HCT116 (cell line): ENCODE measurements at places on chromosomes 5 and 9.

DNA sequence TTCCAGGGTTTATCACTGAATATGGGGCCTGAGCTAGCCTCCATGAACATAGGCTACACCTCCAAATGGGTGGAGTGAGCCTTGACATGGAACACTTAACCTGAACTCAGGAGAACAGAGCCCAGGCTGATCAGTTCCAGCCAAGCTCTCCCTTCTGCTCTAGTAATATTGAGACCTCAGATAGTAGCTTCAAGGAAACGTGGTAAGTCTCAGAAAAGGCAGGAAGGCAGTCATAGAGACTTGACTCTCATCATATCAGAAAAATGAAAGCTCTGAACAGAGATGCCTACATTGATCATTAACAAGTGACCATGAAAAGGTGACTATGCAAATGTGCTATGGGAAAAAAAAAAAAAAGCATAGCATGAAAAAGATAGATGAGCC lies 40.5 kb upstream of the MYO10 start:
- no peaks in the 10 kb centered on the region for H3K36me3 ChIP-seq
- H3K4me3 ChIP-seq = no peak overlapping the region
- H3K27me3 ChIP-seq = no peaks in the 10 kb centered on the region

DNA sequence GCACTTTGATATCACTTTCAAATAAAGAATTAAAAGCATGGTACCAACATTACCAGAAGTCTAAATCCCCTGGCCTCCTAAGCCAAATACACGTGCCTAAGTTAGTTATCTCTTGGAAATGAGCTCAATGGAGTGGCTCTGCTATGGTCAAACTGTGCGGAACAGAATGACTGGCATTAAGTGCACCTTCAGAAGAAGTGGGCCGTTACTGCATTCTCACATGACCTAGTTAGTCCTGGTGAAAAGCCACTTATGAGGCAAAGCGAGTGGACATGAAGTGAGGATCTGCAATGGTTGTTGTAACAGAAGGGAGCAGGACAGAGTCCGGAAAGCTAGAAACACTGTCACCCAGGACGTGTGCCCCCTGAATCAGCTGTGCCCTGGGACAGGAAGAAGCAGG lies 633.1 kb downstream of the IRX1 start:
- no peaks in the 10 kb centered on the region for H3K36me3 ChIP-seq
- H3K27ac ChIP-seq = no peak overlapping the region
- DNase-seq = no peak
- no peaks in the 10 kb centered on the region for H3K27me3 ChIP-seq
- H3K4me3 ChIP-seq = no peak overlapping the region

- no peaks in the 10 kb centered on the region for H3K4me1 ChIP-seq
- no peak overlapping the region for H3K27ac ChIP-seq
- no peaks in the 10 kb centered on the region for H3K36me3 ChIP-seq
- no peaks in the 10 kb centered on the region for H3K27me3 ChIP-seq
- no peak for DNase-seq
Observed at GRCh38 chr9:25517701-25518100, 160.5 kb downstream of the TUSC1 start.

- H3K4me1 ChIP-seq = peaks cover 26% of the 10 kb centered on the region
- no peak overlapping the region for H3K27ac ChIP-seq
- no peaks in the 10 kb centered on the region for H3K27me3 ChIP-seq
- no peak overlapping the region for H3K4me3 ChIP-seq
- no peak for DNase-seq
Observed at GRCh38 chr5:135392256-135392655, 6.8 kb downstream of the MACROH2A1 start.

DNA sequence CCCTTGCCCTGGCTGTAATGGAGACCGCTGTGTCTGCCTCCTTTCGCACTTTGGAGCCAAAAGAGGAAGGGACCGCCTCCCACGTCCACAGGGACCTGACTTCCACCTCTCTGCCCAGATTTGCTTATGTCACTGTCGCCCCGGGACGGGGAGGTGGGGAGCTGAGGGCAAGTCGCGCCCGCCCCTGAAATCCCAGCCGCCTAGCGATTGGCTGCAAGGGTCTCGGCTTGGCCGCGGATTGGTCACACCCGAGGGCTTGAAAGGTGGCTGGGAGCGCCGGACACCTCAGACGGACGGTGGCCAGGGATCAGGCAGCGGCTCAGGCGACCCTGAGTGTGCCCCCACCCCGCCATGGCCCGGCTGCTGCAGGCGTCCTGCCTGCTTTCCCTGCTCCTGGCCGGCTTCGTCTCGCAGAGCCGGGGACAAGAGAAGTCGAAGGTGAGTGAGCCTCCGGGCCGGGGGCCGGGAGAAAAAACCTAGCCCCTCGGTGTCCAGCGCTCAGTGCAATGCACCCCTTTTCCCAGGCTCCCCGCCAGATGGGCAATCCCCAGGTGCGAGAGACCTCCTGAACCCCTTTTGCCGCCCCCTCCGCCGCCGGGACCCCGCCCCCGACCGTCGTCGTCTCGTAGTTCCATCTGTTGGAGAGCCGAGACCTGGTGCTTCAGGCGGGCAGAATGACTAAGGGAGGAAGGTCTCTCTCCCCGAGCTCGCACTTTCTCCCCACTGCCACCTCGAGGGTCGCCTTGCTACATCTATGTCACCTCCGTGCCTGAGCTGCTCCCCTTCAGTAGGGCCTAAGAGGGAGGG lies at the start of gene GPX3:
Gene GPX3 (plus strand): TSS at position 288 of the 807 bp plus-strand sequence. CDS start 64 bp downstream, at position 352.
- no peaks in the 10 kb centered on the region for H3K4me1 ChIP-seq
- no peak within 1 kb of the TSS for H3K4me3 ChIP-seq
- H3K27me3 ChIP-seq = no peaks in the 10 kb centered on the region
- no peaks in the 10 kb centered on the region for H3K36me3 ChIP-seq

DNA sequence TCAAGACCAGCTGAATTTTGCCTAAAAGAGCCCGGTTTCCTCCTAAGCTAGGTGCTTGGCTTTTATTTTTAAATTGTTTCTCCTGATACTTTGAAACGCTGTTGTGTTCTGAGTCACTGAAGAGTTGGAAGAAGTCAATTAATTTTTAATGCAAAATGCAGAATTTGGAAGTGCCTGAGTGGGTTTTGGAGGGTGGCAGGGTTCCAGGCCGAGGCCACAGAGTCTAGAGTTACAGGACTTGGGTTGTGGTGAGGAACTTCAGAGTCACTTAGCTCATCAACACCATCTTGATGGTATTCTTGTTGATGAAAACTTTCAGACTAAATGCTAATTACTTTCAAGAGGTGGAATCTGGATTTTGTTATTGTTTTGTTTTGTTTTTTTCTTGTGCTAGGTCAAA lies 130.6 kb downstream of the PDZD2 start:
- no peaks in the 10 kb centered on the region for H3K4me1 ChIP-seq
- no peak overlapping the region for H3K27ac ChIP-seq
- no peak overlapping the region for H3K4me3 ChIP-seq
- no peaks in the 10 kb centered on the region for H3K36me3 ChIP-seq

DNA sequence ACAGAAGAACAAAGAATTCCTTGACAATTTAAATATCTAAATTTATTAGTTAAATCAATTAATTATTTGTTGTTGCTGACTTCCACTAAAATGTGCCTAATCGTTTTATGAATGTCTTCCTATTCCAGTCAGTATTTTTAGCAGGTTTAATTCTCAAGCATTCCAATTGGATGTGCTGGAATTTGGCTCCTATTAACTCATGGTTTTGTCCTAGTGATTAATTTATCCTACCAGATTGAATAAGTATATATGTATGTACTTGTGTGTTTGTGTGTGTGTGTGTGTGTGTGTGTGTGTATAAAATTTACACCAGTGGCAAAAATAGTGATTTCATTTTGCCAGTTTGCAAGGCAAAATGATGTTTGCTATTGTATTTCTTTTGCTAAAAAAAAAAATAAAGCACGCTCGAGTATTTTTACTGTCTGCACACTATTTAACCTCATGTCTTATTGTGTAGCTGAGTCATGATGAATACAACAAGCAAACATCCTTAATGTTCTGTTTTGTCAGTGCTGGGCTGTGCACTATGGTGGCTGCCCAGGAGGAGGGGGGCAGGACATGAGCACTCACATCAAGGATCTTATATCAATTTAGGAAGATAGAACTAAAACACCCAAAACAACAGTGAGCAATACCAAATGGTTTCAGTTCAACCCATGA lies 375.5 kb downstream of the PDE4D start:
- no peak overlapping the region for H3K27ac ChIP-seq
- H3K27me3 ChIP-seq = peaks cover 18% of the 10 kb centered on the region
- no peak for DNase-seq
- no peaks in the 10 kb centered on the region for H3K36me3 ChIP-seq
- H3K4me1 ChIP-seq = no peaks in the 10 kb centered on the region

DNA sequence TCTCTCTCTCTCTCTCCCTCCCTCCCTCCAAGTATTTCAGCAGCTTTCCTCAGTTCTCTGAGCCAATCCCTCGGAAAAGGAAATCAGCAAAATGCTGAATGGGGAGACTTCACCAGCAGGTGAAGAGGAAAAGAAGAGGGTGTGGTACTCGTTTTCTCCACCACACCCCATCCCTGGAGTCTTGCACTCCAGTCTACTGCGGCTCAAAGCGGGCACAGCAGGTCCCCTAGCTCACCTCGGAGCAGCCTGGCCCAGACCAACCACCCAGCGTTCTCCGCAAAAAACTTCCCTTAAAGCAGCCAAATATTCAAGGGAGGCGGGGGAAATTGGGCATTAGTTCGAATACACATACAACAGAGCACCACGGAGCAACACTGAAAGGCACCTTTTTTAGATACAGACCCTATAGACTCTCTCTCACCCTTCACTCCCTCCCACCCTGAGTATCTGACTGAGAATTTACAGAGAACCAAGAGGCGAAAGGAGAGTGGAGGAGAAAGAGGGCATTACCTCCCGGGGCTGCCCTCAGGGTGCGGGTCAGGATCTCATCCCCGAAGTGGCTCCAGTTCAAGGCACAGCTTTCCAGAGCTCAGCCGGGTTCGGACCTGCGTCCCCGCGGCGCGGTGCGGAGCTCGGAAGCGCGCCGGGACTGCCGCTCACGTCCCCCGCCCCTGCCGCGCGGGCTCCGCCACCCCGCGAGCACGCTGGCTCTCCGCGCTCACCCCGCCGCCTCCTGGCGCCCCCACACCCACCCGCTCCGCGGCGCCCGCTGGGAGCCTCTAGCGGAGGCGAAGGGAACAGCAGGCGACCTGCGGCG lies 1638.5 kb upstream of the C9orf72 start:
- H3K27ac ChIP-seq = no peak overlapping the region
- H3K27me3 ChIP-seq = no peaks in the 10 kb centered on the region
- H3K36me3 ChIP-seq = no peaks in the 10 kb centered on the region
- DNase-seq = no peak
- no peaks in the 10 kb centered on the region for H3K4me1 ChIP-seq
- H3K4me3 ChIP-seq = no peak overlapping the region

GRCh38 chr9:120107138-120107537 lies 472.8 kb downstream of the CDK5RAP2 start:
- no peak overlapping the region for H3K4me3 ChIP-seq
- no peak overlapping the region for H3K27ac ChIP-seq
- no peaks in the 10 kb centered on the region for H3K4me1 ChIP-seq
- H3K27me3 ChIP-seq = peaks cover 46% of the 10 kb centered on the region
- H3K36me3 ChIP-seq = no peaks in the 10 kb centered on the region

GRCh38 chr5:118314931-118315330 lies 673.4 kb downstream of the DTWD2 start:
- no peaks in the 10 kb centered on the region for H3K36me3 ChIP-seq
- DNase-seq = no peak
- H3K4me3 ChIP-seq = no peak overlapping the region

- H3K27ac ChIP-seq = no peak overlapping the region
- no peaks in the 10 kb centered on the region for H3K4me1 ChIP-seq
Observed at GRCh38 chr5:86175224-86175623, 442.5 kb upstream of the COX7C start.

GRCh38 chr5:59103303-59103702 lies 520.4 kb downstream of the RAB3C start:
- H3K36me3 ChIP-seq = no peaks in the 10 kb centered on the region
- DNase-seq = no peak
- no peak overlapping the region for H3K27ac ChIP-seq
- H3K4me1 ChIP-seq = 0 out of 2 replicates have a peak, but pooled peaks cover 7% of the 10 kb centered on the region

DNA sequence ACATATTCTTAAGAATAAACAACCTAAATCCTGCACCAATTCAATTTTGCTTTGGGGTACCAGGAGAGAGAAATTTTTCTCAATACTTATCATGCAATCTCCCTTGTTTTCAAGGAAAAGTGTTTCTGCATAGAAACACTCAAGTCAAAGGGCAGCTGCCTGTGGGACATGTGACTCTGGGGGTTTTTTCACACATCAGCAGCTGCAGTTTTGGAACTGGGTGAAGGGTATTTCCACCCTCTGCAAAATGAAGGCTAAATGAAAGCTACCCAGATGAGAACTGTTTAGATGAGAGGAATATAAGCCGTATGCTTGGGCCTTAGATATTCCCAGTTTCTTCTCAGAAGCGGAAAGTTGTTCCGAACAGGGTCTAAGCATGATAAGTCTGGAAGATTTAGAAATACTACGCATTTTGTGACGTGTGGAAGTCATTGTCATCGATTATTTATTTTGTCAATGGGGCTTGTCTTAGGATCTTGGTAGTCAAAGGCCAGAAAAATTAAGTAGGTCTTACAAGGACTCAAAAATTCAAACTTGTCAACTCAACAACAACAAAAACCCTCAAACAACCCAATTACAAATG lies 64.3 kb upstream of the BOD1 start:
- DNase-seq = no peak
- H3K27ac ChIP-seq = no peak overlapping the region
- no peak overlapping the region for H3K4me3 ChIP-seq
- no peaks in the 10 kb centered on the region for H3K36me3 ChIP-seq

DNA sequence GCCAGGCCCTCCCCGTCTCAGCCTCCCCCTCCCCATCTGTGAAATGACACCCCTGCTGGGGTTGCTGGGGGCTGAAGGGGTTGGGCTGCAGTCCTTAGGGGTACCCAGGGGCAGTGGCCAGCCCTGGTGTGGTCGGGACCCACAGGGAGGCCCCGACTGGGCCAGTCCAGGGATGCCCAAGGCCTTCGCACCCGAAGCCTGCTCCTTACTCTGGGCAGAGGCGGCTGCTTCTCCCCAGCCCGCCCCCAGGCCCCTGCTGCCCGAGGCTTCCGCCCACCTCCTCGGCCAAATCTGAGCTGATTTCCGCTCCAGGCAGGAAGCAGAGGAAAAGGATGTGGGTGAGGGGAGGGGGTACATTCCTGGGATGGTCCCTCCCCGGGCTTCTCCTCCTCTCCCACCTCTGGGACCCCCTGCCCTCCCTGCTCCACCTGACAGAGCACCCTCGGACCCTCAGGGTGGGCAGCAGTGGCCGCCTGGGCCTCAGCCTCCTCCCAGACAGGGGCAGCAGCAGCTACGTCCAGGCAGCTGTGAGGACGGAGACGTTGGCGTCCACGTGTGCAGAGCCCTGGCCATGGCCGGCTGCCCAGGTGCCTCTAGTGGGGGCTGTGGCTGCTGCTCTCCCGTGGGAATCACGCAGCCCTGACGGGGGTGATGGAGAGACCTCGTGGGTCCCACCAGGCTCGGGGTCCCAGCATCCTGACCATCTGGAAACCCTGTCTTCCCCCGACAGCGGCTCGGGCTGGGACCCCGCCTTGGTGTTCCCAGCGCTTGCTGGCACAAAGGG lies 4.2 kb upstream of the NRARP start:
- no peaks in the 10 kb centered on the region for H3K27me3 ChIP-seq
- H3K27ac ChIP-seq = no peak overlapping the region
- H3K36me3 ChIP-seq = no peaks in the 10 kb centered on the region
- H3K4me3 ChIP-seq = no peak overlapping the region
- H3K4me1 ChIP-seq = peaks cover 49% of the 10 kb centered on the region
- DNase-seq = no peak

GRCh38 chr9:3036333-3036700 lies 192.4 kb upstream of the PUM3 start:
- H3K27me3 ChIP-seq = peaks cover 30% of the 10 kb centered on the region
- DNase-seq = no peak
- no peak overlapping the region for H3K27ac ChIP-seq
- H3K36me3 ChIP-seq = no peaks in the 10 kb centered on the region
